Left forelimb (tissue), 1 donor: ENCODE measurements at places on chromosomes 7 and 10.
A peak's percentile ranks its signal among the peaks of the same experiment; 100 is the strongest.

DNA sequence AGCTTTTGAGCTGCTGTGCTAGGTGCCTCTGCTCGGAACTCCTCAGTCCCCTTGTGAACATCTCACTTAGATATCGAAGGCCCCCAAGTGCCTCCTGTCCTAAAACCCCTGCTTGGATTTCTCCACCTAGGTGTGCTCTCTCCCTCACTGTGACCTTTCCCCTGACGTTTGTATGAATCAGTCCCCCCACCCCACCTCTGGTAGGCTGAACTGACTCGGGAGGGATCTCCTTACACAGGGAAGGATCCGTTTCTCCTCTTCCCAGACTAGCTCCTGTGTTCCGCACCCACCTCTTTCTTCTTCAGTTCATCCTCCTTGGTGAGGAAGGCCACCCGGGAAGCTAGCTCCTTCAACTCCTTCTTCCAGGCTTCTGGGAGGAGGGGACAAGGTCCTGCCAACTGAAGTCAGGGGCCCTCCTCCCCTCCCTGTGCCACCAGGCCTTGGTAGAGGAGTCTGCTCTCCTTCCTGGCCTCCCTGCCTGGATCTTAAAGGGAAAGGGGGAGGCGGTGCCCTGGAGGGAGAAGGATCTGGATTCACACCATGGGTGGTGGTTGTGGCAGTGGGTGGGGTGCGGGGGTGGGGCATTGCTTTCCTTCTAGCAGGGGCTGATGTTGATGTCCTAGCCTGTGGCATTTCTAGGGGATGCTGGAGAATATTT lies 6.8 kb downstream of the TBATA start:
- DNase-seq = no peak

DNA sequence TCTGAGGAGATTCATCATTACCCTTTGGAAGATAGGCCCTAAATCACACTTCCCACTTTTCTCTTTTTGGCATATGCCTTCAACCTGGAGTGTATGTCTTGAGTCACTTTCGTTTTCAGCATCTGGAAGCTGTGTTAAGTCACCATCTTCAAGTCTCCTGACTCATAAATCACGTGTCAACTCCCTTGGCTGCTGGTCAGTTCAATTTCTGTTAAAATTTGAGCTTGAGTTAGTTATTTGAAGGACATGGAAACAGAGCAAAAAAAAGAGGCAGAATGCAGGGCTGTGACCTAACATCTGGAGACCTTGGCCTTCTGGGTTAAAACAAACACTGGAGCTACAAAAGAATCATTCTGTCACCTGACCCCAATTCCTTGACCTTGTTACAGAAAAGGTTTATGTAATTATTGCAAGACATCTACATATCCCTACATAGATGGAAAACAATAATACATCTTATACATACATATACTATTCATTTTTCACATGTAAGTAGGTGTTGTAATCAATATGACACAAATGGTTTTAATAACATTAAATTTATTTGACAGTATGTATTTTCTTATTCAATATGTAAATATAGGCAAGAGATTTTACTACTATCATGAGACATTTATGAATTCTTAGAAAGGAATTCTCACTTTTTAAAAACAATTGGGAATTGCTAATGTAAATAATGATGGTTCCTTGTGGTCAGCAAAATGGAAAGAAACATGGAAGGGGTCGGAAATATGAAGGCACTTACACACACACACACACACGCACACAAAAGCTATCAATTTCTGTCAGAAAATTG lies 169.7 kb upstream of the PHYHIPL start:
- DNase-seq = no peak

DNA sequence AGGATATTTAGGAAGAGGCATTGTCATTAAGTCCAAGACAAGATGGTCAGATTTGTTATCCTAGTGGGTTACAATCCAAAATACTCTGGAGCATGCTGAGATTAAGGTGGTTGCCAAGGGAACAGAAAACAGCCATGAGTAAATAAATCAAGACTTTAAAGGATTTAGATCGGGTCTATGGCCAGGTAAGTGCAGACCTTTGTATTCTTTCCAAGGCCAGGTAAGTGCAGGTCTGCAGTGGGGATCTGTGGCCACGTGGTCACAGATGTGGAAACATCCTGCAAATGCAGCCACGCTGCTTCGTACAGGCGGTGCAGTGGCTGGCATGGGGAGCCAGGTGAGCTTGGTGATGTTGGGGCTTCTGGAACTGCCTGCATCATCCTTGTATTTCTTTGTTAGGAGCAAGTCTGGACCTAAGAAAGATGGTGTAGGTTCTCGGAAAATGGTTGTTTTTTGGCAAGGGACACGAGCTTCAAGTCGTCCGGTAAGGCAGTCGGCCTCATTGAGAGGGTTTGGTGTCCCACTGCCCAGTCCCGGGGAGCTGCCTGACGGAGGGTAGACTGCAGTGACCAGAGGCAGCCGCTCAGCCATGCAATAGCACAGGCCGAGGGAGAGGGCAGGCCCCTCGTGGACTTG lies 21.8 kb downstream of the ZNF775 start:
- DNase-seq = no peak

DNA sequence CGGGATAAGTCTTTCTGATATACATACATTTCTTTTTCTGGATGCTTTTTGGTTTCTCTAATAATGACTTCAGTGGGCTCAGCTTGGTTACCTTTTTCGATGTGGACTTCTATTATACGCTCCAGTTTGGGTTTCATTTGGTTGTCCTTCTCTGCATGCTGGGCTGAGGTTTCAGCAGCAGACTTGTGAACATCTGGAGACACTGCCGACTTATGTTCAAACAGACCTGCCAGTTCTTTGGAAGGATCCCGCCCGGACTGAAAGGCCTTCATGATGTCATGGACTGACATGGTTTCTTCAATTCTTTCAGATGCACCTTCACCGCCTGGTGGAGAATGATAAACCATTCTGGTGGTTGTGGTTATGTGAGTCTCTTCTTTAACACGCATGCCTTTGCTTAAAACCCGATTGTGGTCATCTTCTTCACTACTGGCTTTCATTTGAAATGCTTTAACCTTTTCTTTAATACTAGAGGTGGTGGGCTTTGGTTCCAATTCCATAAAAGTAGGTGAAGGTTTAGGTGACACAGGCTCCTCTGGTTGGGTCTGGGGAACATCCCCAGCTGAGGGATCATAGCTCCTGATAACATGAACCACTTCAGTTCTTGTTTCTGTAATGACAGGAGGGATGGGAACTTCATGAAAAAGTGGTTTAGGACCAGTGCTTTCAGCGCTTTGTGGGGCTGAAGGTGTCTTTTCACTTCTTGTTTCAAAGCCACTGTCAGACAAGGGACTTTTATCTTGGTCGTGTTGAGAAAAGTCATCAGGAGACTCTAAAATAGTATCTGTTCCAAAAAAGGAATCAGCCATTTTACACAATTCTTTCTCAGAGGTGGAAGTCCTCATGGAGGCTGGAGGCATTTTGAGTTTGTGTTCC lies 167.7 kb upstream of the CCDC6 start:
- no peak for DNase-seq

DNA sequence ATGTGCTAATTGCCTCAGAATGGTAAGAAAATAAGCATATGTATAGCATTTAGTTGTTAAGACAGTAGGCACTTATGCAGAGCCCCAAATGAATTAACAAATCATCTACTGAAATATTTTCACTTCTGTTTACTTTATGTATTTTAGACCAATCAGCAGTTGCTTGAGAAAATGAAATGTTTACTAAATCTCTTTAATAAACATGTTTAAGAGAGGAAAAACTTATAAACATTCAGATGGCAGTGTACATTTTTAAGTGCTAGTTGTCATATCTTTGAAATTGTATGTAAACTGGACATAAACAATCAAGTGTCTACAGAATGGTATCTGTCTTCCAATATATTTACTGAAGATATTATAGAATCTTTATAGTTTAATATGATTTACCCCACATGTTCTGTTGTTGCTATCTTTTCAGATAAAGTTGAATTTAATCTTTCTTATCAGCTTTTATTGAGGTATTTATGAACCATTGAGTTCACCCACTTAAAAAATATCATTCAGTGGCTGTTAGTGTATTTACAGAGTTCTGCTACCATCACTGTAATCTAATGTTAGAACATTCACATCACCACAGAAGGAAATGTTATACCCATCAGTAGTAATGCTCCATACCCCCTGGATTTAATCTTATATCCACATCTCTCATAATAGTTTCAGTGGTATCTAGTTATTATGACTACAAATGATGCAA lies 264.3 kb downstream of the ADK start:
- no peak for DNase-seq

GRCh38 chr10:77608281-77608680 lies 29.3 kb downstream of the KCNMA1 start:
- no peak for DNase-seq

DNA sequence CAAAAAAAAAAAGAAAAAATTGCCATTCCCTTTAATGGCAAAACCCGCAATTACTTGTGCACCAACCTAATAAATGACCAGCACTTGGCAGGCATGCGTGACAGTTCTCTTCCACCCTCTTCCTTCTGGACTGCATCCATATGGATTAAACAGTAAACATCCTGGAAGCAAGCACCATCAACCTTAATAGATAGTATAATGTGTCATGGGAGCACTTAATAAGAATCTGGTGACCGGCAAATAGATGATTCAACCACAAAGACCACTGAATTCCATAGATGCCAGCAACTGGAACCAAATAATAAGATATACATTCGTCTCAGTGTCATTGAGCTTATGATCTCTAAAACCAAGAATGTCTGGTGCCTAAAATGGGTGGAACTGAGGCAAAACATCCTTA lies 610.2 kb downstream of the CALN1 start:
- no peak for DNase-seq

- DNase-seq = no peak
Observed at GRCh38 chr7:137958470-137959431, 43.1 kb downstream of the CREB3L2 start.

- no peak for DNase-seq
Observed at GRCh38 chr10:83915801-83916200, 223.5 kb upstream of the GHITM start.

GRCh38 chr10:80459047-80459865 lies 5.1 kb downstream of the TSPAN14 start:
- no peak for DNase-seq

GRCh38 chr10:52353960-52354394 lies 39.9 kb downstream of the DKK1 start:
- no peak for DNase-seq

DNA sequence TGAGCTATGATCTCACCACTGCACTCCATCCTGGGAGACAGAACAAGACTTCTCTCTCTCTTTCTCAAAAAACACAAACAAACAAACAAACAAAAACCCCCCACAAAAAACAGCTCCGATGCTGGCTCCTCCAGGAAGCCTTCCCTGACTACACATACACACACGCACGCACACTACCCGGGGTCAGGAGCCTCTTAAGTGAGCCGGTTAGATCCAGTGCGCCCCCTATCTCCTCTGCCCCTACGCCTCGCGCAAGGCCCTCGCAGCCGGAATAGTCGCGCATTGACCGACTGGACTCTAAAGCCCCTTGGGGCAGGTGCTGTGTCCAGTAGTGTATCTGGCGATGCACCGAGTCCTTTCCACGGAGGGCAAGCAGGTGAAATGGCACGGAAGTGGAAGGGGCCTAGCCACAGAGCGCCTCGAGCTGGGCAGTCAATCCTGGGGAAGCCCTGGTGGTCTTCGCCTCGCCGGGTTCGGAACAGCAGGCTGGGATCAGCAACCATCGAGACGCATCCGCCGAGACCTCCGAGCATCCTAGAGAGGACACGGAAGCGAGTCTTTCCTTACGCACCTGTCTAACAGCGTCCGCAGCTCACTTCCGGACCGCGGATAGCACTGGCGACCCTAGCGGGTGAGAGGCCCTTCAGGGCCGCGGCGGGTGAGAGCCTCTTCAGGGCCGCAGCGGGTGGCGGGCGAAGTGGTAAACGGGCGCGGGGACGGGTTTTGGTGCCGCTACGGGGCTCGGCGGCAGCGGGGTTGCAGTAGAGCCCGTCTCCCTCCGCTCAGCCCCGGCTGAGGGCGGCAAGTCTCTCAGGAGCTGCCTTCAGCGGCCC lies at the start of gene ZSCAN25:
Gene ZSCAN25 (plus strand): TSS at position 588 of the 833 bp plus-strand sequence. CDS start 2,661 bp downstream, outside the sequence.
- peak; percentile 92 for DNase-seq

DNA sequence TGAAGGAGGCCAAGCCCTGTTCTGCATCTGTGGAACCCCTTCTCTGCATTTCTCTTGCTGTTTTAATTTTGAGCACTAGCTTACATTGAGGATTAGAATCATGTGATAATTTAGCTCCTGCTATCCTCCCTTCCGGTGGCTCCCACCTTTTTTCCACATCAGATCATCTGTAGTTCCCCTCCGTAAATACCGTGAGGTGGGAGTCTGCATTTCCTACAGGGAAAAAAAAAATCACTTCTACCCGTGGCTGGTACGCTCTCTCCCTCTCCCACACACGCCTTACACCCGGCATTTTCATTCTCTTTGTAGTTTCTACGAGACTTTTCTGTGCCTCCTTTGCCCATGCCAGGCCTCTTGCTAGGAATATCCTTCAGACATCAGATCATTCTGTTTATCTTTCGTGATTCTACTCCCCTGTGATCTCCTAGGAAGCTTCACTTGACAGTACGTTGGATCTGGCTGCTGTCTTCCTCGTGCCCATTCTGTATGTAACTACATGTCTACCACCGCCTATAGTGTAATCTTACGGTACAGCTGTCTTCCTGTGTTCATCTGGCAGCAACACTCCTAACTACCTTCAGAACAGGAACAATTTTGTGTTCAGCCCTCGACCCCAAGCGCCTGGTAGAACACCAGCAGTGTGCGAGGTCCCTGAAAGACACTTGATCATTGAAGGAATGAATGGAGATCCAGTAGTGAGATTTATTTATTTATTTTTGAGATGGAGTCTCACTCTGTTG lies 41.7 kb upstream of the OCM start:
- no peak for DNase-seq

DNA sequence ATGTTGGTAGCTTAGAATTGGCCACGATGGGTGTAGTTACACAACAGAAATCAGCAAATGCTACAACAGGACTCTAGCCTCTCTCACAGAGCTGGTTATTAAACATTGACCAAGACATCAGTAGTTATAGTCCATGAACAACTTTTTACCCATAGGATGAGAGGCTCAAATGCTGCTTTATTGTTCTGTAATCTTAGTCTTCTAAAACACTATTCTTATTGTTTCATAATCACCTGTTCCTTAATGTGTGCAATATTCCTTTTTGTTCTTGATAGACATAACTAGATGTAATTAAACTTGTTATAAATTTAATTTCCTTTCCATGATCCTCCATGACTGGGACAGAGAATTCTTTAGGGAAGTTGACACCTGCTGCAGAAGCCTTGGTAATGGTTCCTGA lies 356.9 kb downstream of the EXOC4 start:
- DNase-seq = no peak

- no peak for DNase-seq
Observed at GRCh38 chr7:120837599-120837998, 20.3 kb downstream of the TSPAN12 start.
